ENCODE measurements at places on chromosomes 1 and 21.
A peak's percentile ranks its signal among the peaks of the same experiment; 100 is the strongest.

DNA sequence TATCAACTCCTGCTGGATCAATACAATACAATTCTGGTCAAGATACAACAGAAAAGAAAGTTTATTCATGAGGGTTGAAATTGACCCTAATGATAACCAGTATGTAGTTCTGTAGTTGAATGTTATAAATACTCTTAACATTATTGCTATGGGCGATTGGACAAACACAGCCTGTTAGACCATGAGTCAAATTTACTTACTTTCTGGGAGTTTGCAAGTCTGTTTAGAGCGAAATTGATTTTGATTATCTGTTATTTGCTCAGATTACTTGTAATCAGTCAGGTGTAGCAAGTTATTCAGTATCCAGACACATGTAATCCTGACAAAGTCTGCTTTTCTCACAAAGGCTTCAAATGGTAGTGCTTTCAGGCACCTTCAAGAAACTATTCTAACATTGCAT lies 216.6 kb upstream of the B3GALT2 start:
- no peak for DNase-seq

DNA sequence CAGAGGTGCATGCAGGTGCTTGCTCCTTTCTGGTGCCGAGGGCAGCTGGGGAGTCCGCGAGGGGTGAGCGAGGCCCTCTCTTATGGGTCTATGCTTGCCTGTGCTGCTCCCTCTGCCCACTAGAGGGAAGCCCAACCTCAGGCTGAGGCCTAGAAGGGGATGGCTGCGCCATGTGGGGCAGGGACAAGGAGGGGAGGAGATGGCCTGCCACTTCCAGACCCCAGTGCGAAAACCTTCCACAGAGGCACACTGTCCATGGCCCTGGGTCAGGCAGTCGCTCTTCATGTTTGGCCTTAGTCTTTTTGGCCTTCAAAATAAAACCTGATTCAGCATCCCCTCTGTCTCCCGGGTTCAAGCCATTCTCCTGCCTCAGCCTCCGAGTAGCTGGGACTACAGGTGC lies 14.0 kb downstream of the RHBG start:
- no peak for DNase-seq

GRCh38 chr1:16215882-16216753 lies 3.7 kb upstream of the ARHGEF19 start:
- DNase-seq, result peak; percentile 89

GRCh38 chr1:9689011-9689706 lies 37.6 kb downstream of the PIK3CD start:
- DNase-seq, result no peak

DNA sequence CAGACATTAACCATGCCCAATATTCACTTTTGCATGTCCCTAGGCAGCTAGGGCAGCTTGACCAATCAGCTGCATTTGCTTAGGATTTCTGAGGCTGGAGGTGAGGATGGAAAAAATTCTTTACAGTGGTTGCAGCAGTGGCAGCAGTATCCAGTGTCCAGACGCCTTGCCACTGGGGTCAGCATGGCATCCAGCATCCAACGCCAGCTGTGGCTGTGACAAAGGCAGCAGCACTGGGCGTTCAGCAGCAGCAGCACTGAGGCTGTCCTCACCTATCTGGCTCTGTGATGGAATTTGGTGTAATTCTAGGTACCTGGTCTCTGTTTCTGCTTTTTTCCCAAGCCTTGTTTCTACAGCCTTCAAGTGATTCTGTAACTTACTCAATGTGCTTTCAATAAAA lies 15.5 kb downstream of the RHBDL2 start:
- DNase-seq, result no peak

- DNase-seq, result no peak
Observed at GRCh38 chr1:67217938-67218337, 51.7 kb downstream of the IL23R start.

DNA sequence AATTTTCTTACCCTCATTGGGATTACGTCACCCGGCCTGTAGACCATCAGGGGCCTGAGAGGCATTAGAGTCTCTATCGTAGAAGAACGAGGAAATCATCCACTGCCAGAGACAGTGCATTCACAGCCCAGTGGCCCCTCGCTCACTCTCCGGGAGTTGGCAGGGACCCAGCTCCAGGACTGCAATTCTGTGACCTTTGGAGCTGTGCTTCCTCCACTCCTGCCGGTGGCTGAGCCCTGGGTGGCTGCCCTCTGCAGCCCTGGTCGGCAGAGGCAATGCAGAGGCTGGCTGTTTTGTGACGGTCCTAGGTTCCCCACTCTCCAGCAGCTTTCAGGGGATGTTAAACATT lies 12.7 kb downstream of the SLC37A1 start:
- DNase-seq, result no peak

DNA sequence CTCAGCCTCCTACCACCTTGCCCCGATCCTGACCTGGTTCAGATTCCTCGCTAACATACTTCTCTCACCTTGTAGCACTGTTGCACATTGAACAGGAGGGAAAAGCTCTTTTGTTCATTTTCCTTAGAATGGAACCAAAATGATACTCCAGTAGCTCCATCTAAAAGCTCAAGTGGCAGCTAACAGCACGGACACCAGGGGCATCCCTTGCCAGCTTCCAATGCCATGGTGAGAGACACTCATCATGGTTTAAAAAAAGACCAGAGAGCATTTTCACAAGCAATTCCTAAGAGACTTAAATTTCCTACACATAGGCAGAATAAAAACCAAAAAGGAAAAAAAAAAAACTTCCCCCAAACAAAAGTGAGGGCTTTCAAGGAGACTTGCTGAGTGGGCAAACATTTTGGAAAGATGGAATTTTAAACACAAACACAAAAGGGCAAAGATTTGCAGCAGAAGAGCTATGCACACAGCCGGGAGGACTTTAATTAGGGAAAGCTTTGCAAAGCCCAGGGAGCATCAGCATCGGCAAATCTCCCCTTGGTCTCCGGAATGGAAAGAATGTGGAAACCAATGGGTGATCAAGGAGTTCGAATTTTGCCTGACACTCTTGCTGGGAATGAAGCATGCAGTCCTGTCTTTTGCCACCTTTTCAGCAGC lies 84.3 kb downstream of the CAPZB start:
- DNase-seq, result no peak

GRCh38 chr1:17538428-17539117 lies 925 bp upstream of the ARHGEF10L start:
- no peak for DNase-seq

DNA sequence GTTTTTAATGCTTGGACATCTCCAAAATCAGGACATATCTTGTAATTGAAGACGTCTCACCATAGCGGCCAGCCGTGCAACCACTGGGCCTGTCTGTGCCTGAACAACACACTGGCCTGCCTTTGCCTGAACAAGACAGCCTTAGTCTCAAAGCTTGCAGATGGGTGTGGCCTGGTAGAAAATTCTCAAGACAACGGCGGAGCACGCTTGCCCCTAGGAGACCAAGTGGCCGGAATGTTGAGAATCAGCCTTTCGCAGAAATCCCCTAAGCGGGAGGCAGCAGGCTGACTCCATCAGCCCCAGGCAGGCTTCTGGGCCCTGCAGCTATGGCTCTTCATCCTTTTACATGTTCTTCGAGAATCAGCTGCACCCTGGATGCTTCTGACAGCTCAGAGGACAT lies 98.0 kb upstream of the C1orf174 start:
- DNase-seq, result no peak

- DNase-seq, result no peak
Observed at GRCh38 chr1:227920896-227921295, 26.8 kb downstream of the WNT9A start.

DNA sequence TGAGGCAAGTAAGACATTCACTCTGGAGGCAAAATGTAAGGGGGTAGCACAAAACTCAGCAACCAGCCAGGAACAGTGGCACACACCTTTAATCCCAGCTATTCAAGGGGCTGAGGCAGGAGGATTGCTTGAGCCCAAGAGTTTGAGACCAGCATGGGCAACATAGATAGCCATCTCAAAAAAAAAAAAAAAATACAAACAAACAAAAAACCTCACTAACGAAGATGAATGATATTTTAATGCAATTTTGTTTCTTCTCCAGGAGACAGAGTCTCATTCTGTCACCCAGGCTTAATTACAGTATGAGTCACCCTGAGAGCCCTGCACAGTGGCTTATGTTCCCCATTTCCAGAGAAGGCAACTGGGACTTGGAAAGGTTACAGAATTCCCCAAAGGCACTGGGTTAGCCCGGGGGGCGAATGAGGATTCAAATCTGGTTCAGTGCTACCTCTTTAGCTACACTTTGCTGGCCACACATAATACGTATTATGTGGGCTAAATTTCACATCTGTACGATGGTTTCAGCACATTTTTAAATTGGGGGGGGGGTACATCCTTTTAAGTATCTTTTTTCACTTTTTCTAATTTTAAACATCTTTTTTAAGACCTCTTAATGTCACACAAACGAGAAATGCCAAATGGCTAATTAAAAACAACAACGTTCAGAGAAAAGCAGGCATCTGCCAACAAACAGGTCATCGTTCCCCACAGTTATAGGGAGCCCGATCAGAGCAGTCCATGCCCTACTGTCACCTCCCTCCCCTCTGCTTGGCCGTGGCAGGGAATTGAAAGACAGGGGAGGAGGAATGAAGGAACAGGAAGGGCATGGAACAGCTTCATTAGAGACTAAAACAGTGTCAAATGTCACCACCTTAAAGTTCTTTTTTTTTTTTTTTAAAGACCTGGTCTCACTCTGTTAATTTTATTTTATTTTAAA lies 3.5 kb downstream of the CELA2A start:
- DNase-seq, result no peak

- DNase-seq, result no peak
Observed at GRCh38 chr21:31425138-31425537, 81.1 kb upstream of the TIAM1 start.

DNA sequence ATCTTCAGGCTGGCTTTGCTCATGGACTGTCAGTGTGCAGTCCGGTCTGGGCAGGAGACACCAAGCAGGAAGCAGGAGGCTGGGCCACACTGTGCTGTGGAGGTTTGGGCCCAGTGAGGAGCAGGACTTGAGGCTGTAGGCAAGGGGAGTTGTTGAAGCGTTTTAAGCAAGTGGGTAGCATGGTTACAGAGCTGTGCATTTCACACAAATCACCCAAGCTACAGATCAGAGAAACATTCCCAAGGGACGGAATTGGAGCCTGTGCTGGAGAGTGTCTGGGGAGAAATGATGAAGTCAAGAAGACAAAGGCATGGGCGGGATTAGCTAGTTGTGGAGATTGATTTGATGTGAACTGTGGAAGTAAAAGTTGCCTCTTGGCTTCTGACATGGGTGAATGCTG lies 60.9 kb downstream of the KIF21B start:
- no peak for DNase-seq

DNA sequence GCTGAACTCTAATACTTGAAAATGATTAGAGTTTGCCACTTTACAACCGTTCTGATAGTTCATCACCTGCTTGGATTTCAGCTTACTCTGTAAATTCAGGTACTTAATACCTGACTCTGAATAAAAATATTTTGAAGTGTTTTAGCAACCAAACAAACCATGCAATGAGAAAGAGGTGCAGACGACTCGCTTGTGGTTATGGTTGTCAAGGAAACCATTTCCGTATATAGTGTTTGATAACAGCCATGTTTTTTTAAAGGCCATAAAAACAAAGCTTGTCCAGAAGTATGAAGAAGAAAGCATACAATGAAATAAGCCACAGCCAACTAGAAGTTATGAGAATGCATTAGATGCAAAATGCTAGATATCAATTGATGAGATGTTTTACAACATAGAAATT lies 167.2 kb upstream of the HMCN1 start:
- no peak for DNase-seq

DNA sequence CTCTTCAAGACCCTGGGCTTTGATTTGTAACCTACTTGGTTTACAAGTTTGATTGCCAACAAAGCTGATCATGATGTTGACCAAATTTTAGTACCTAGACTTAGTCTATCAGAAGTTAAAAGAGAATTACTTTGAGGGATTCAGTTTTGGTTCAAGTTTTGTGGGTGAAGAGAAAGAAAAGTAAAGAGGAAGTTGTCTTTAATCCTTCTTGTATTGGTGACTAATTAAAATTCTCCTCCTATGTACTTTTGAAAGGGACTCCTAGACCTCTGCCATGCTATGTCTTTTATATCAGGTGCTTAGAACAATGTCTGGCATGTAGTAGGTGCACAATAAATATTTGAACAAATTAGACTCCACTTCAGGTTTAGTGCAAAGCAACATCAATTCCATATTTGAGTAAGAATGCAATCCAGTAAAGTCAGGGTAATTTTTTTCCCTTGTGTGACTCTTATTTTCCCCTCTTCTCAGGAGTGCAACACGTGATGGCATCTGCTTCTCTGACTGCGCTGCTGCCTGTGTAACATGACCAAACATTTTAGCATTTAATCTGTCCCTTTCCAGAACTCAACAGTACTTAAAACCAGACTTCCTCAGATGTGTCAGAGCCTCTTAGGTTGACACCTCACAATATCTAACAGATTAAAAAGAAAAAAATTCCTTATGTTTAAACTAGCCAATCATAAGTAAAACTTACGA lies 41.1 kb upstream of the KCNQ4 start:
- no peak for DNase-seq

GRCh38 chr1:221727146-221728036 lies 14.5 kb downstream of the DUSP10 start:
- no peak for DNase-seq

GRCh38 chr1:227225715-227226346 lies 92.5 kb downstream of the CDC42BPA start:
- no peak for DNase-seq

DNA sequence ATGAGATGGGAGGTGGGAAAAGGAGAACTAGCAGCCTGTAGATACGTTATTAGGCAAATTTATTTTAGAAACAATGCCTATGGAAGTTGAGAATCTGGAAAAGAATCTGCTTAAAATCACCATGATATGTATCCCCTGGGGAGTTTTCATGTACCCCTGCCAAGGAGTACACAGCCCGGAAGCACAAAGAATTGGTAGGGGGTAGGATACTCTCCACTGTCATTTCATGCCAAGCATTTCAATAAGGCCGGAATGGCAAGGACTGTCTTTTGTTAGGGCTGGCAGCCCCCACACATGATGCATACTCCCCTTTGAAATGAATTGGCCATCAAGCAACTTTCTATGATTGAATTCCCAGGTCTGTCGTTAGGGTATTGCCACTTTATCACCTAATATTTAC lies 111.5 kb upstream of the APP start:
- no peak for DNase-seq

DNA sequence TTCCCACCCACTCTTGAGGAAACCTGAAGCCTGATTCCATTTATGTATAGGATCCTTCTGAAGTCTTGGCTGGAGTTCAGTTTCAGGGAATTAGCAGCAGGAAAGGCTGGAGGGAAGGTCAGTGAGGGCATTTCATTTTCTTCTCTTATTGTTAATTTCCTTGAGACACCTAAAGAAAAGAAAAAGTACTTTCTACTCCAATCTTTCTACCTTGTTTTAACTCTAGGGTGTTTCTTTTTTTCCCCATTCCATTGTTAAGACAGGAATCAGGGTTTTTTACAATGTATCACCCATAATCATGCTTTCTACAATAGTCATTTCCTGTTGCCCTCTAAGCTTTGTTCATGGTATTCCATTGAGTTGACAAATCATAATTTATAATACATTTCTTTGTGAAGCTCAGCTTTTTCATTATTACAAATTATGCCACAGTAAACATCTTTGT lies 27.4 kb downstream of the SNRPE start:
- no peak for DNase-seq

- DNase-seq, result no peak
Observed at GRCh38 chr1:2049718-2050431, at the start of gene PRKCZ. Gene PRKCZ (plus strand): TSS chr1:2050411. CDS start chr1:2050631, 220 bp downstream.
